Osteocyte (in vitro differentiated cells): ENCODE measurements at places on chromosomes 5 and 9. TPM values are rescaled to one million over a fixed set of nuclear protein-coding genes. Genes with fewer than 3 reads are reported as not detected.

The ABL1 gene
- total RNA-seq = 97.7 and 101 TPM in 2 replicates

GRCh38 chr5:136106351-136107031 is 26.2 kb upstream of the SMAD5 start:
- DNase-seq = no peak

GRCh38 chr9:3200331-3200774 is 325.4 kb downstream of the RFX3 start:
- no peak for DNase-seq

- DNase-seq = no peak
Measured at GRCh38 chr5:123440456-123441181, 17.4 kb upstream of the CEP120 start.

- DNase-seq = no peak
Measured at GRCh38 chr5:172904643-172905345, 54.4 kb upstream of the RPL26L1 start.

- no peak for DNase-seq
Measured at GRCh38 chr9:131657037-131657377, 82.9 kb downstream of the RAPGEF1 start.

- DNase-seq = no peak
Measured at GRCh38 chr5:123450114-123450513, 26.9 kb upstream of the CEP120 start.

The SVEP1 gene
- total RNA-seq = 2.8 and 3.1 TPM in 2 replicates

- no peak for DNase-seq
Measured at GRCh38 chr5:154989626-154990025, 23.9 kb upstream of the KIF4B start.

The FCN2 gene
- not detected in 2 replicates for total RNA-seq

DNA sequence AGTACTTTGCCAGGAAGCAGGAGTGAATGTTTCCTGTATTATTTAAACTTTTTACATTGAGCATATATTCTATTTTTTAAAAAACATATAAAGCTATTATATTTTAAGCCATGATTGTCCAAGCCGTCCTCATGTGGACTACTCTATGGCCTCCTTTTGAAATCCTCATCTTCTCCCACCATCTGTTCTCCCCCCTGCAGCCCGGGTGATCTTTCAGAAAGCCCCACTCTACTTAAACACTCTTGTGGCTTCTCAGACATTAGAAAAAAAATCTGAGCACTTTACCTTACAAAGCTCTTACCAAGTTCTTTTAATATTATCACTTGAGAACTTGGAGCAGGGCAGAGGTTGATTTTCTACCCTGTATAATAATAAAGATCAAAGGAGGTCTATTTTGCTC is 95.4 kb downstream of the CAVIN4 start:
- DNase-seq = no peak

The DRD1 gene
- total RNA-seq = not detected in 2 replicates

The FAM221B gene
- not detected in 2 replicates for total RNA-seq

GRCh38 chr9:16153221-16153620 is 600.4 kb downstream of the CCDC171 start:
- no peak for DNase-seq
